ENCODE measurements at places on chromosomes 4 and X. TPM values are rescaled to one million over a fixed set of nuclear protein-coding genes. Genes with fewer than 3 reads are reported as not detected.

The TSPAN6 gene
- 24.8 TPM for total RNA-seq

The NXF2B gene
- not detected for total RNA-seq

The AADAT gene
- 2.1 TPM for total RNA-seq

The ZNF280C gene
- 4.9 TPM for total RNA-seq

The MID2 gene
- total RNA-seq = 2.2 TPM

The NPY2R gene
- total RNA-seq = not detected

The AMOT gene
- total RNA-seq = 2.7 TPM

The TMPRSS11B gene
- total RNA-seq = not detected

The RPGR gene
- total RNA-seq = 6.8 TPM

The TFDP3 gene
- total RNA-seq = not detected

The GCNA gene
- total RNA-seq = 1.4 TPM

The FAM53A gene
- 2.6 TPM for total RNA-seq

The PHEX gene
- total RNA-seq = 0.05 TPM

The KIT gene
- total RNA-seq = 0.03 TPM

The SMPX gene
- total RNA-seq = not detected

The PRRG1 gene
- total RNA-seq = 13.2 TPM

The BTC gene
- total RNA-seq = not detected

The CXCL10 gene
- 0.40 TPM for total RNA-seq

The RADX gene
- total RNA-seq = 10.1 TPM

The PNMA6A gene
- total RNA-seq = 1.0 TPM

The IL15 gene
- 6.2 TPM for total RNA-seq

The GSX2 gene
- total RNA-seq = not detected

The F9 gene
- total RNA-seq = not detected

The ANKRD50 gene
- total RNA-seq = 4.4 TPM

The VBP1 gene
- total RNA-seq = 172 TPM

The NR0B1 gene
- total RNA-seq = not detected

The TREX2 gene
- 12.0 TPM for total RNA-seq
